Activated CD4-positive, alpha-beta T cell treated with anti-CD3 and anti-CD28 coated beads, Interleukin-2, amount 50 U/mL, for 16 hours (primary cell): ENCODE measurements at places on chromosomes 12 and 14.

GRCh38 chr14:89983375-89983774 is 27.6 kb downstream of the TDP1 start:
- DNase-seq = no peak

GRCh38 chr12:132740652-132741051 is 21.0 kb downstream of the ANKLE2 start:
- no peak for DNase-seq

DNA sequence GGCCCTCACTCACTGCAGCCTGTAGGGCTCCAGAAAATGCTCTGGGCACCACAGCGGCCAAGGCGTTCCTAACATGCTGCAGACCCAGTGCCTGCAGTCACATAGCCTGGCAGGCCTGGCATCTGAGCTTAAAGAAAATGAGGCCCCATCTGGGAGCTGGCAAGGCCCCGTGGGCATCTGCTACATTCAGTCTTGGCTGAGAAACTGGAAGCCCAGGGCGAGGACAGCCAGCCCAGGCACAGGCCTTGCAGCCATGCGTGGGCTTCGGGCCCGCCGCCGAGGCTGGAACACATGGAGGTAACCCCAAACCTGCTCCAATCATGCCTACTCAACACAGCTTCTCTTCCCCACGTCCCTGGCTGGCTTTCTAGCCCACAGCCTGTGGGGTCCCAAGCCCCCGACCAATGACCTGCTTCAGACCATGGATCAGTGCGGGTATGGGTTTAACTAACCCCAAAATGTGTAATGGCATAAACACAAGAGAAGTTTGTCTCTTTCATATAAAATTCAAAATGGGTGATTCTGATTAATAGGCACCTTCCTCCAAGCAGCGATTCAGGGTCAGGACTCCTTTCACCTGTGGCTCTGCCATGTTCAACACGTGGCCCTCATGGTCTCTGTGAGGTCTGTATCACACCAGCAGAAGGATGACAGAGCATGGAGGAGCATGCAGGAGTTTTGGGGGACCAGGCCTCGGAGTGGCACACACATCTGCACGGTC is 6.4 kb downstream of the NGB start:
- no peak for DNase-seq

GRCh38 chr14:58951143-58951542 is 237.3 kb upstream of the DAAM1 start:
- no peak for DNase-seq

DNA sequence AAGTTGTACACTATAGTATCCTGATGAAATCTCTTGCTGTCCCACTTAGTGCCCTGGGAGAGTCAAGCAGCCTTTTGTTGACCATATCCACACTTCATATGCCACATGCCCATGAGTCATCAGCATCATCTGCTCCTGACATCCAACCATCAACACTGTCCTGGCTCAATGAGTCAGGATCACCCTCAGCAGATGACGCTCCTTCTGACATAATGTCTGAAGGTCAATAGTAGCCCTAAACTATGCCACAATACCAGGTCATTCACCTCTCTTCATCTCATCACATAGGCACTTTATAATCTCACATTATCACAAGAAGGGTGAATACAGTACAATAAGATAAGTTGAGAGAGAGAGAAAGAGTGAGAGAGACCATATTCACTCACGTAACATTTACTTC is 369.0 kb upstream of the FAR2 start:
- no peak for DNase-seq

GRCh38 chr12:111268738-111269572 is 99.9 kb downstream of the PHETA1 start:
- DNase-seq = peak; percentile 21
